ENCODE measurements at places on chromosomes 1 and 21.

DNA sequence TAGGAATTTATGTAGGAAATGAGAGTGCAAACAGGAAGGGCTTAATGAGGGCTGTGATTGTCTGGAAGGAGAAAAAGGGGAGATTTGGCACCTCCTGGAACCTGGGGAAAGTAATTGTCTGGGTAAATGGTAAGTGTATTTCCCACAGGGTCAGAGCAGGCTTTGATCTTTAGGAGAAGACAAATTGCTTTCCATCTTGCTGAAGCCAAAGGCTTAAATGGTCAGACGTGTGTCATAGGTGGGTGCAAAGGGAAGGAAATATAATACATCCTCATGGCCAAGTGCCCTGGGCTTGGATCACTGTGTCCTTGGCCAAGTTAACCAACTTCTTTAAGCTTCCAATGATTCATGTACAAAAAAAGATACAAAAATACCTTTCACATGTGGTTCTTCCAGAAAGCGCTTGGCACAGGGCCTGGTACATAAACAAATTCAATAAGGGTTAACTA is 1.3 kb upstream of the DUSP23 start:
- no peak for DNase-seq

GRCh38 chr1:183841550-183841949 is 36.6 kb downstream of the RGL1 start:
- no peak for DNase-seq

- DNase-seq, result peak; percentile 82
Measured at GRCh38 chr1:204363335-204364114, 3.8 kb upstream of the PLEKHA6 start.

DNA sequence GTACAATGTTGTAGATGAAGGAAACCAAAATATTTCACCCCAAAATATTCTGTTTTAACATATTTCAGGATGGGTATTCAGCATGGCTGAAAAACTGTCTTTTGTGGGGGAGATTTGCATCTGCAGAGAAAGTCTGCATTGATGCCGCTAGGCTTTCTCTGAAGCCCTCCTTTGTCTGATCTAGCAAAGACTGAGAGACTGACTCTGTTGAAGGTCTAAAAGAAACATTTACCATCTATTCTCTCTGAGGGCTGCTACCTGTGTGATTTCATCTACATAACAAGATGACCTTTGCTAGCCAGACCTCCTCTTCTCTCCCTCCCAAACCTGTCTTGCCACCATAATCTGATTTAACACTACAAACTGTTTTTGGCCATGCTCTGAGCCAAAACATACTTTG is 12.4 kb upstream of the MT1HL1 start:
- DNase-seq, result no peak

- DNase-seq, result no peak
Measured at GRCh38 chr1:53705446-53706096, 33.4 kb downstream of the GLIS1 start.

- DNase-seq, result no peak
Measured at GRCh38 chr1:230165536-230165935, 98.5 kb downstream of the GALNT2 start.

DNA sequence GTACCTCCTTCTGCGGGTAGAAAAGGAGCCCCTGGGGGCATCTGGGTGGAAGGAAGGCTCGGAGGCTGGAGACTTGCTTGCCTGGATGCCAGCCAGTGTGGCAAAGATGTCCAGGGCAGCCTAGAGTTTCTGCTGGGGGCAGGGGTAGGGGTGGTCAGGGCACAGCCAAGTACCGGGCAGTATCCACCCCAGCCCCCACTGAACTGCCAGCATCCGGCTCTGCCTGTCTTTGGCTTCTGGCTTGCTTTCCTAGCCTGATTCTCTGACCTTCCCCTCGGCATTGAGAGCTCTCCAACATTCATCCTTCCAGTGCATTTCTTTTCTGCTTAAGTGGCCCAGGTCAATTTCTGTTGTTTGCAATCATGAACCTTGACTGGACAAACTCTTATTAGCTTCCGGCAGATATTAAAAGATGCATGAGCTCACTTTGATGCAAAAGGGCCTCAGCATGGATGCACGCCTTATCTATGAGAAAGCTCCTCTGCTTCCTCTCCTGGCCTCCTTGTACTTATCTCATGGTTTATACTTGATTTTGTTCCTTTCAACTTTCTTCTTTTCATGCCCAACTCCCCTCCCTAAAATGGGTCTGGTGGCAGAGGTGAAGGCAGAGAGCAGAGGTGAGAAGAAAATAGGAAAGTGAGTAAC is 116.9 kb downstream of the HLCS start:
- no peak for DNase-seq

DNA sequence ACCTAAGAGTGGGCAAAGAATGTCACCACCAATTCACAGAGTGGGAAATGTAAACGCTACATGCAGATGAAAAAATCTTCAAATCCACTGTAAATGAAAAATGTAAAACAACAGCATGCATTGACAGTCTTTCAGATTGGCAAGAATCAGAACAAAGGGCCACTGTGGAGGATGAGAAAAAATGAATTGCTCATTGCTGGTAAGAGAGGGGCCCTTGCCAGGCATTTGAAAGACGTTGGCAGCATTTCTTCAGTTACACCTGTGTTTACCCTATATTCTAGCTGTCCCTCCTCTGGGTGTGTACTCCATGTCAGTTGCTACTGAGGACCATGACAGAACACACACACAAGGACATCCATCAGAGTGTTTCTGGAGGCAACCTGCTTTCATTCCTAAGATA is 25.8 kb upstream of the AADACL3 start:
- DNase-seq, result no peak

- no peak for DNase-seq
Measured at GRCh38 chr1:234219711-234220110, 153.5 kb upstream of the COA6 start.

DNA sequence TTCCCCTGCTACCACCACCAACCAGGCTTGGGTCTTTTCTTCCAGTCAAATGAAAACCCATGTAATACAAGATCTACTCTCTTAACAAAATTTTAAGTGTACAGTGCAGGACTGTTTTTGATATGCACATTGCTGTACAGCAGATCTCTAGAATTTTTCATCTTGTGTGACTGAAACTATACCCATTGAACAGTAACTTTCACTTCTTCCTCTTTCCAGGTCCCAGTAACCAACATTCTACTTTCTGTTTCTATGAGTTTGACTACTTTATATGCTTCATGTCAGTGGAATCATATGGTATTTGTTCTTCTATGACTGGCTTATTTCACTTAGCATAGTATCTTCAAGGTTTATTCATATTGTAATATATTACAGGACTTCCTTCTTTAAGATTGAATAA is 45.3 kb upstream of the PLPPR4 start:
- DNase-seq, result no peak

- DNase-seq, result no peak
Measured at GRCh38 chr1:193417403-193417802, 231.0 kb upstream of the B3GALT2 start.

GRCh38 chr1:157496121-157496526 is 56.2 kb downstream of the FCRL5 start:
- DNase-seq, result peak; percentile 23

DNA sequence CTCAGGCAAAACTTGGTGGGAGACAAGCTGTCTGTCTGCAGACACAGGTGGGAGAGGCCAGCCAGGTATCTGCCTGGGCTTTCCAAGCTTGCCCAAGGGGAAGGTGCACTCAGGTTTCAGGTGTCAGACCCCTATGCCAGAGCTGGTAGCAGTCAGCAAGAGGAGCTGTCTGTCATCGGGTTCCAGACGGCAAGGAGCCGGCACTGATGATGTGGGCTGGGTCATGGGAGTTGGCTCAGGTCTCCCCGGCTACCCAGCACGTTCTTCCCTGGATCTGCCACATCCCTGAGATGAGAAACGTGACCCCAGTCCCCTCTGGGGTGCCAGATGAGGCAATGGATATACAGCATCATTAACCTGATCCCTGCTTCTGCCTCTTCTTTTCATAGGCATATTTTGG is 23.0 kb downstream of the TMCC2 start:
- DNase-seq, result no peak

DNA sequence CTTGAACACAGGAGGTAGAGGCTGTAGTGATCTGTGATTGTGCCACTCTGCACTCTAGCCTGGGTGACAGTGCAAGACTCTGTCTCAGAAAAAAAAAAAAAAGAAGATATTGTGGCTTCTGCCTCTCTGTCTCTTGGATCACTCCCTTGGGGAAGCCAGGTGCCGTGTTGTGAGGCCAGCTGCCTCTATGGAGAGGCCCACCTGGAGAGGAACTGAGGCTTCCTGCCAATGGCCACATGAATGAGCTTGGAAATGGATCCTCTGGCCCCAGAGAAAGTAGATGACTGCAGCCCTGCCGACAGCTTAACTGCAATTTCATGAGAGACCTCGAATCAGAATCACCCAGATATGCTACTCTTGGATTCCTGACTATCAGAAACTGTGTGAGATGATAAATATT is 19.7 kb upstream of the AK2 start:
- no peak for DNase-seq

DNA sequence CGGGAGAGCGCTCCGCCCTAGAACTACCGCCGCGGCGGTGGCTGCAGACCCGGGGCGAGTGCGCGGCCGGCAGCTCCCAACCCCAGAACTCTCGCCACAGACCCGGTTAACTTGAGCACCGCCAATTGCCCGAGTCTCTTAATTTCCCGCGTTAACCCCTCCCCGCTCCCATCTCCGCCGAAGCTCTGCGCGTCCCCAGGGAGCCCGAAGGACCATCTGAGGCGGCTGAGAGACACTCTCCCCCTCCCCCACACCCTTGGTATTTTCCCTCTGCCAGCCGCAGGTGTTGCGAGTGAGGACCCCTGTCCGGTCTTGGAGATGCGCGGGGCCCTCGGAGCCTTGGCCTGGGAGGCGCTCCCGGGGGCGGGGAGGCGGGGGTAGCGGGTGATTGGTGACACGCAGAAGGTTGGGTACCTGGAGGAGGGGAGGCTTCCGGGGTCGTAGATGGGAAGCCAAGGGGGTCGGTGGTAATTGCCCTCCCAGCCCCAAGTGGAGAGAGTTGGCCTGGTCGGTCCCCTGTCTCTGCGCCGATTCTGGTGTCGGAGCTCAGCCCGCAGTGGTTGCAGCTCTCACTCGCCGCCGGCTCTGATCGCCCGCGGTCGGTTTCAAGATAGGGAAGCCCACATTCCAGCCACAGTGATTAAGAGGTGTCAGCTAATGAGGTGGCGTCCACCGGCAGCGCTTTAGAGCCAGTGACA is 858 bp upstream of the SUSD4 start:
- DNase-seq, result no peak

- DNase-seq, result no peak
Measured at GRCh38 chr1:247435030-247435758, 19.2 kb downstream of the NLRP3 start.

DNA sequence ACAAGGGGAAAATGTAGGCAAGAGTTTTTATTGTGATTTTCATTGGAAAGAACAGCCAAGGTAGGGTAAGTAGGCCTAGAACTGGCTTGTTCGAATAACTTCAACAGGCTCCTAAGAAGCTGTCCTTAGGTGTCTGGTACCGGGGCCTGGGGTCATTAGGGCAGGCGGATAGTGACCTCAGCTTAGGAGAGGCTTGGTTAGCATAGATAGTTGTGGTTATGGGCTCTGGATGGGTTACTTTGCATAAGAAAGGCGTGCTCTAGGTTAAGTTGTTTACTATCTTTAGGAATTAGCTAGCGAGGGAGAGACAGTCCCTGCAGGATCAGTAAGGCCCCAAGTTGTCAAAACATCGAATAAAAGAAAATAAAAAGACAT is 20.7 kb upstream of the HPCAL4 start:
- no peak for DNase-seq

GRCh38 chr1:29683472-29683871 is 447.1 kb downstream of the PTPRU start:
- no peak for DNase-seq

GRCh38 chr1:169682071-169682470 is 29.3 kb downstream of the SELL start:
- DNase-seq, result no peak

DNA sequence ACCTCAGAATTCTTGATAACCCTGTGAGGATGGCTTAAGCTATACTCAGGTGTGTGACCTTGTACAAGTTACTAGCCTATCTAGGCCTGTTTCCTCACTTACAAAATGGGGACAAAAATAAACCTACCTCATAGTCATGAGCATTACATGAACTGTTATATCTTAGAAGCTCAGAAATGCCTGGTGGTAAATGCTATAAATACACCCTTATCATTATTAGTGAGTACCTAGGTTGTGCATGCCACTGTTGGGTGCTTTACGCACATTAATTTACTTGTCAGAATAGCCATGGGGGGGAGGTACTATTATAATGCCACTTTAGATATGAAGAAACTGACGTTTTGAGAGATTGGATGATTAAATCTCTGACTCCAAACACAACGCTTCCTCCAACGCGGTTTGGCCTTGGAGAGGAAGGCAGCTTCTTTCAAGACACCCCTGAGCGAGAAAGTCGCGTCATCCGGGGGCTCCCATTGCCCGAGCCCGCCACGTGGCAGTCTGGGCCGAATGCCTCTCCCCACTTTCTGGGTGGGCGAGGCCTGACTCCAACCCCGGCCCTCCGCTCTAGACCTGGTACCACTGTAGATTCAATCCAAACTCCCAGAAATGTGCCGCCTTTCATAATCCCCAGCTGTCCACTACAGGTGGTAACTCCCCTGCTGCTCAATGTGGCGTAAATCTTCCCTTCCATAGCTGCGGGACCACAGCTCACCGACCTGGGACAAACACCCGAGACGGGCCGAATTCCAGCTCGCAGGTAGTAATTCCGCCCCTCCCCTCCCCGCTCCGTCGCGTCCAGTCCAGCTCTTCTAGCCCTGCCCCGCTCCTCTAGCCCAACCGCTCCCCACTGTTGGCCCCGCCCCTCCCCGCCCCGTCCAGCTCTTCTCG is 771 bp upstream of the RAD54L start:
- peak; percentile 84 for DNase-seq

GRCh38 chr1:205054013-205054412 is 11.0 kb downstream of the CNTN2 start:
- DNase-seq, result no peak

DNA sequence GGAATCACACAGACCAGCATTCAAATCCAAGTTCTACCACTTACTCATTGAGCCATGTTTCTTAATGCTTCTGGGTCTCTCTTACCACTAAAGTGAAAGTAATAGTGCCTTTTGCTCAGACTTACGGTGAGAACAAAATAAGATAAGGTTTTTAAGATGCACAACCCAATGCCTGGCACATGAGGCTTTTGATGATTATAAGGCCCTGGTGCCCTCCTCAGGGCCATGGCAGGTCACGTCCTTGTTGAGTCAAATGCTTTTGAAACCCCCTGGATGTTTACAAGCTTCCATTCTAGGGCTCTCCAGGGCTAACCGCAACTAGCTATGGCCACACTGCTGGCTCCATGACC is 76.0 kb downstream of the TENT5C start:
- no peak for DNase-seq

DNA sequence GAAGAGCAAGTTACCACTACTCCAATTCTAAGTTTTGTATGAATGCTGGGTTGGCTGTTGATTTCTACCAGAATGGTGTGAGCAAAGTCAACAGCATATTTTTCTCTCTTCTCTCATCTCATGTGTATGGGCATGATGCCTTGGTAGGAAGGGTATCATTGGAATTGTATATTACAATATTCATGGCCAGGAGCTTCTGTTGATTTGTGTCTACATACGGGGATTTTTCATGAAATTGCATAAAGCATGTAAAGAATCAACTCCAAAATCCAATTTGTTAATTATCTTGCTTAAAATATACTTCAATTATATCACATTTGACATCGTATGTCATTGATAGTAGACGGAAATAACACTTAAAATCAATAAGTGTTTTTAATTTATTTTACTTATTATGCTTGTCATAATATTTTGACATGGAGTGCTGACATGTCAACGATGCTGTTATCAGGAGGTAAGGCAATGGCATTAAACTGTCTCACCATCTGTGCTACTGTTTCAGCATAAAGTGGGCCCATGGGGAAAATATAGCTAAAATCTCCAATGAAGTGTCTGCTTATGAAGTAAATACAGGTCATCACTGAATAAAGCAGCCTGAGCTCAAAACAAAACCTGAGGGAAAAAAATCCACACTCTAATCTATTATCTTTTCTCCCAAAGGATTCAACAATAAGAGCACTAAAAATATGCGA is 142.2 kb upstream of the NBPF11 start:
- DNase-seq, result no peak
